ENCODE measurements at places on chromosomes 4 and X.

DNA sequence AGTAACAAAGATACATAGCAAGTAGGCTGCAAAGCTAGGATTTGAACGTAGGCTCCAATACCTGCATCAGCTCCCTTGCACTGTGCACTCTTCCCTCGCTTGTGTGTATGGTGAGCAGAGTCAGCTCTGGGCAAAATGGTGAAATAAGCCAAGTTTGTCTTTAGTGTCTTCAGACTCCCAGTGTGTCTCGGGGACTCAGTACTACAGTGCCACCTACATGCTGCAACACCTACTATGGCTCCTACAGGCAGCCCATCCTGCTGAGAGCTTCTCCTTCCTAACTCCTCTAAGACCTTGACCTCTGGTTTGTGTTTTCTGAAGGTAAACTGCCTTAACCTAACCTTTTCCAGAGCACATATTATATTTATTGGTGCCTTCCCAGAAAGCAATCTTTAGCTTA lies 42.5 kb downstream of the RTL9 start:
- no peak for DNase-seq

DNA sequence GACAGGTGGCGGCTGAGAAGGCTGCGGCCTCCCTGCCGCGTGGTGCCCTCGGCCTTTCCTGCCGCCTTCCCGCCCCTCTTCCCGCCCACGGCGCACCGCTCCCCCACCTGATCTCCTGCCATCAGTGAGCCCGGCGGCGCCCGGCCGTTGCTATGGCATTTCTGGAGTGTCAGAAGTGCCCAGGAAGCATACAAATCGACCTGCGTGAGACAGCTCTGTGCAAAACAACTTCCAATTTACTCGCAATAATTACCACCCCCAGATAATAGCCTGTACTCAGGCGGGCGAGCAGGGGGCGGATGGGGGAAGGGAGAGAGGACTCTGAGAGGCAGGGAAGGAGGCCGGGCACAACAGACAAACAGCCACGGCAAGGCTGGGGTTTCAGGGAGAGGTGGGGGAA lies 16.6 kb upstream of the ERCC6L start:
- DNase-seq = no peak

DNA sequence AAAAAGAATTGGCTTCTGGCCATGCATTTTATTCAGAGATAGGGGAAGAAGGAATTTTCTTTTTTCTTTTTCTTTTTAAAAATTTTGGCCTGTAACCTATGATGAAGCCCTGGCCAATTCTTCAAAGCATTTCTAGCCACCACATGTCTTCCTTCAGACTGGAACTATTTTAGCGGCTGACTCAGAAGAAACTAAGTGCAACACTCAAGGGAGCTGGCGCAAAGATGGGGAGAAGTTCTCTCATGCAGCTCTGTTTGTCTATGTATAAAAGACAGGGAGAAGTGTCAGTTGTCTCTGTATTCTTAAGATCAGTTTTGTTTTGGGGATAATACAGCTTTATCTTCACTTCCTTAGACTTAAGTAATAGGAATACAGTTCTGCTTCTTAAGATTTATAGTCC lies 46.1 kb downstream of the MBNL3 start:
- no peak for DNase-seq

DNA sequence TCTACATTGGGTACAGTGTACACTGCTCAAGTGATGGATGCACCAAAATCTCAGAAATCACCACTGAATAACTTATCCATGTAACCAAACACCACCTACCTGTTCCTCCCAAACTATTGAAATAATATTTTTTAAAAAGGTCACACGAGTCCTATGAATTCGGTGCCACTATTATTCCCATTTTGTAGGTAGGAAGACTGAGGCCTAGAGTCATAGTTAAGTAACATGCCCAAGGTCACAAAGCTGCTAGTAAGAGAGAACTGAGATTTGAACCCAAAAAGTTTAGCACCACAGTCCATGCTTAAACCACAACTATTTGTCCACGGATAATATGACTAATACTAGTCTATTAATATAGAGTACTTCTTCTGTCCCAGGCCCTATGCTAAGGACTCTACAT lies 2.7 kb downstream of the ARHGEF6 start:
- DNase-seq = no peak

Data from hindlimb muscle (tissue), 1 donor.